ENCODE measurements at places on chromosomes 6 and 20.

DNA sequence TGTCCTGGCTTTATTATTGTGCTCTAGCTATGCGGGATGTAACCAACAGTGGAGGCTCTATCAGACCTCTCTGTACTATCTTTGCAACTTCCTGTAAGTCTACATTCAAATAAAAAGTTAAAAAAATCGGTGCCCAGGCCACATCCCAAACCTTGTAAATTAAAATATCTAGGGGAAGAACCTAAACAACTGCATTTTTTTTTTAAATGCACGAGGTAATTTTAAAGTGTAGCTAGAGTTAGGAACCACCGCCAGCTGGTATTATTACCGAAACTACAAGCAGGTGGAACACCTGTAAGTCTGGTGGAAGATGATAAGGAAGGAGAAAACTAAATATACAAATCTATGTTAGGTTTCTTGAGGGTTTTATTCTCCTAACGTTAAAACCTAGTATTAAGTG lies 34.5 kb upstream of the ID4 start:
- no peak overlapping the region for H3K27ac ChIP-seq
- DNase-seq, result no peak
- peaks cover 2% of the 10 kb centered on the region for H3K27me3 ChIP-seq
- no peaks in the 10 kb centered on the region for H3K36me3 ChIP-seq

DNA sequence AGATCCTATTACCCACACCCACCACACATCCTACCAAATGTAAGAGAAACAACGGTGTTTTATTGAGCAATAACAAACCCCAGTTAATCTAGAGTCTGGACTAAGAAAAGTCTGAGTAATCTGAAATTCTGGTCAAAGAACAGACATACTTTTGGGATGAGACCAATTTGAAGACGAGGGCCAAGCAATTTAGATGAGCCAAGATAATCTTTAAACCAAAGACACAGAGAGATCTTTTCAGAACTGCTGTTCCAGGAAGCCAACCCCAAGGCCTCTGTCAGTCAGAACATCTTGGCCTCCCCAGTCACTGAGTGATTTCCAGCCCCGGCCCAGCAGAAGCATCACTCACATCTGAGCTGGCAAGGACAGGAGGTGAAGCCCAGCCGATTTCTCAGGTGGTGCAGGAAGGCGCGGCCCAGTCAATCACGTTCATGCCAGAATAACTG lies 118.5 kb upstream of the SYNDIG1 start:
- no peak overlapping the region for H3K27ac ChIP-seq
- no peaks in the 10 kb centered on the region for H3K36me3 ChIP-seq
- DNase-seq, result no peak
- H3K4me3 ChIP-seq, result no peak overlapping the region
- no peaks in the 10 kb centered on the region for H3K4me1 ChIP-seq
- no peaks in the 10 kb centered on the region for H3K27me3 ChIP-seq

- peaks cover 31% of the 10 kb centered on the region for H3K36me3 ChIP-seq
- peaks cover 2% of the 10 kb centered on the region for H3K27me3 ChIP-seq
- H3K27ac ChIP-seq, result peak overlapping the region; percentile 62
- no peak overlapping the region for H3K4me3 ChIP-seq
Observed at GRCh38 chr6:168397012-168397411, 44.0 kb upstream of the SMOC2 start.

DNA sequence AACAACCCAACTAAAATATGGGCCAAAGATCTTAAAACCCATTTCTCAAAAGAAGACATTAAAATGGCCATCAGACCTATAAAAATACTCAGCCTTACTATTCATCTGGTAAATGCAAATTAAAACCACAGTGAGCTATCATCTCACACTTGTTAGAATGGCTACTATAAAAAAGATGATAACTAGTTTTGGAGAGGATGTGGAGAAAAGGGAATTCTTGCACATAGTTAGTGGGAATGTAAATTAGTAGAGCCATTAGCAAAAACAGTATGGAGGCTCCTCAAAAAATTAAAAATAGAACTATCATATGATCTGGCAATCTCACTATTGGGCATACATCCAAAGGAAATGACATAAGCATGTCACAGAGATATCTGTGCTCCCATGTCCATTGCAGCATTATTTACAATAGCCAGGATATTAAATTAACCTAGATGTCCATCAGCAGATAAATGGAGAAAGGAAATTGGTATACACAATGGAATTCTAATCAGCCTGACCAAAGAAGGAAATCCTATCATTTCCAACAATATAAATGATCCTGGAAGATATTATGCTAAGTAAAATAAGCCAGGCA lies 2.9 kb downstream of the SIRPB1 start:
- no peaks in the 10 kb centered on the region for H3K4me1 ChIP-seq
- H3K27me3 ChIP-seq, result peaks cover 2% of the 10 kb centered on the region
- H3K36me3 ChIP-seq, result no peaks in the 10 kb centered on the region

DNA sequence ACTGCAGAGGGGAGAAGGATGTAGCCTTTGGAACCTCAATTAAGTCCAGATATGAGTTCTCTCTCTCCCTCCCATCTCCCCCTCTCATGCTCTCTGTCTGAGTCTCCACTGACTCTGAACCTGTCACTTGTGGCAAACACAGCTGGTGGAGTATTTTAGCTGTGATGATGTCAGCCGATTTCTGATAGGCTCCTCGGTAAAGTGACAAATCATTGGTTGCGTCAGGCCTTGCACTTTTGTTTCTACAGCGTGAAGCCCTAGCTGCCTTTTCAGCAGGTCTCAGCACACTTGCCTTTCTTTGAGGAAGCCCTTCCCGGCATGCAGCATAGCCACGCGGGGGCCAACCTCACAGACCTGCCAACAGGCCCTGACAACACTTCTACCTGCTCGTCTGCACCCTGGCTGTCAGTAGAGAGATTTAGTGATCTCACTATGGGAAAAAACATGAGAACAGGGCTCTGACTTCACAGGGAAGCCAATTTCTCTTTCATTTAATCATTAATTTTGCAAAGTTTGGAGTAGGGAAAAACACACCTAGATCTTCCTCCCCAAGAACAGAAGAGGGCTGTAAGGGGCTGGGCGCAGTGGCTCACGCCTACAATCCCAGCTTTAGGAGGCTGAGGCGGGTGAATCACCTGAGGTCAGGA lies 84.4 kb downstream of the GMPR start:
- H3K36me3 ChIP-seq, result no peaks in the 10 kb centered on the region
- peaks cover 11% of the 10 kb centered on the region for H3K27me3 ChIP-seq
- H3K4me1 ChIP-seq, result peaks cover 50% of the 10 kb centered on the region
- H3K4me3 ChIP-seq, result peak overlapping the region; percentile 51

- H3K36me3 ChIP-seq, result no peaks in the 10 kb centered on the region
- H3K4me3 ChIP-seq, result no peak overlapping the region
- H3K4me1 ChIP-seq, result no peaks in the 10 kb centered on the region
- DNase-seq, result no peak
Observed at GRCh38 chr6:39927159-39927558, 7.1 kb downstream of the MOCS1 start.

GRCh38 chr6:52493669-52494068 lies 73.5 kb downstream of the EFHC1 start:
- no peak for DNase-seq
- peaks cover 2% of the 10 kb centered on the region for H3K27me3 ChIP-seq
- no peak overlapping the region for H3K4me3 ChIP-seq
- no peak overlapping the region for H3K27ac ChIP-seq
- no peaks in the 10 kb centered on the region for H3K36me3 ChIP-seq

GRCh38 chr6:40413239-40413638 lies 173.9 kb downstream of the LRFN2 start:
- H3K4me3 ChIP-seq, result no peak overlapping the region
- H3K4me1 ChIP-seq, result peaks cover 30% of the 10 kb centered on the region
- DNase-seq, result no peak
- no peak overlapping the region for H3K27ac ChIP-seq

DNA sequence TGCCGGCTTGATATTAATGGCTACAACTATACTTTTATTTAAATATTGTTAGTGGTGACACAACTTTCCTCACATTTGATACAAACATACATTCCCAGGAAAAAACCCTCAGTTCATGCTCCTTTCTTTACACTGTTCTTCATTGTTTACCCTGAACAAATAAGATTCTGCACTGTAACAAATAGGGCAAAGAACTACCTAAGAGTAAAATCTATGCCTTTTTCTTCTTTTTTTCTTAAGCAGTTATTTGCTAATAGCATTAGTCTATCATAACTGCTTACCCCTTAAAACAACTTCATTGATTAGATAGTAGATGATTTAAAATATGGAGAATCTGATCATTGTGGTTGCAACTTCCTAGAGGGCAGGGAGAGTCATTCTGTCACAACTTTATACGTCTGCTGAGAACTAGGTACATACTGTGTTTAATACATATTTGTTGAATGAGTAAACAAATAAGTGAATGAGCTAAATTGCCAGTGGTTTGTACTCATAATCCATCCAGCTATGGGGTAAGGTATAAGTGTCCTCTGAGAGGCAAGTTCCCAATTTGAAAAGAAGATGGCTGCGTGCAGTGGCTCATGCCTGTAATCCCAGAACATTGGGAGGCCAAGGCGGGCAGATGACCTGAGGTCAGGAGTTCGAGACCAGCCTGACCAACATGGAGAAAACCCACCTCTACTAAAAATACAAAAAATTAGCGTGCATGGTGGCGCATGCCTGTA lies 161.0 kb downstream of the CDK19 start:
- H3K4me1 ChIP-seq, result no peaks in the 10 kb centered on the region
- no peaks in the 10 kb centered on the region for H3K36me3 ChIP-seq
- H3K27ac ChIP-seq, result no peak overlapping the region
- no peaks in the 10 kb centered on the region for H3K27me3 ChIP-seq
- DNase-seq, result no peak

GRCh38 chr6:92810913-92811312 lies 608.4 kb downstream of the EPHA7 start:
- H3K27me3 ChIP-seq, result no peaks in the 10 kb centered on the region
- no peaks in the 10 kb centered on the region for H3K4me1 ChIP-seq
- DNase-seq, result peak; percentile 67
- H3K36me3 ChIP-seq, result no peaks in the 10 kb centered on the region
- no peak overlapping the region for H3K27ac ChIP-seq
- H3K4me3 ChIP-seq, result no peak overlapping the region

DNA sequence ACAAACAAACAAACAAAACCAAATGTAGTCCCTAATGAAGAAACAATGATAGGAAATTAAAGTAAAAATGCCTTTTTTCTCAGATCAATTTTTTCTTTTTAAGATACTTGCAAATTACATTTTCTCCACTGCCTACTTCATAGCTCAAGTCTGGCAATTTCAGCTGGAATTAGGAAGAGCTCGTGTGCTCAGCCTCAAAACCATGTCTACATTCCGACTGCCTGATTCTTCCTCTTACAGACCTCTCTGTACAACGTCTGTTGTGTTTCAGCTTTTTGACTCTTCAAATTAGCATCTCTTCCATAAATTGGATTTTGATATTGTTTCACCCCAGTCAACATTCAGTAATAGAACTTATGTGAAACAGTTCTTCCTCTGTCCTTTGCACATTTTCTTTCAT lies 9.3 kb upstream of the EDN1 start:
- no peaks in the 10 kb centered on the region for H3K36me3 ChIP-seq
- H3K27ac ChIP-seq, result no peak overlapping the region
- no peak for DNase-seq
- no peak overlapping the region for H3K4me3 ChIP-seq

- H3K4me3 ChIP-seq, result no peak overlapping the region
- no peaks in the 10 kb centered on the region for H3K4me1 ChIP-seq
- H3K27me3 ChIP-seq, result peaks cover 2% of the 10 kb centered on the region
- no peak for DNase-seq
Observed at GRCh38 chr20:5080384-5080877, 39.3 kb downstream of the PCNA start.

- H3K4me3 ChIP-seq, result no peak overlapping the region
- no peak overlapping the region for H3K27ac ChIP-seq
- H3K36me3 ChIP-seq, result no peaks in the 10 kb centered on the region
- no peak for DNase-seq
- H3K27me3 ChIP-seq, result no peaks in the 10 kb centered on the region
Observed at GRCh38 chr6:83885984-83886383, 26.5 kb downstream of the CYB5R4 start.

DNA sequence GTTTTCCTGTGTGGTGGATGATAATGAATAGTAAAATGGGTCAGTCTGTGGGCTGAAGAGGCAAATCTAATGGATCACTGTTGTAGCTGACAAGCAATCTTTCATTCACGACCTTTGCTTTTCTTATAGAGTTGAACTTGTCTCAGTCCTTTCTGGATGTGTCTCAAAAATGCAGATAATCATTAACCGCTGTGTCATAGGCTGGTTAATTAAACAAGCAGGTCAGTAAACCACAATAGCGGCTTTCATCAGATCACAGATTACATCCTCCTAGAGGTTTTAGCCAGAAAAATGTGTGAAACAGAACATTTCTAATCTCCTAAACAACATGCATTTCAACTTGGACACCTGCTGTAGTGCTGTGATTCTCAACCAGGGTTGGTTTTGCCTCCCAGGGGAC lies 2.5 kb upstream of the METTL24 start:
- no peak for DNase-seq
- no peak overlapping the region for H3K4me3 ChIP-seq
- H3K27ac ChIP-seq, result no peak overlapping the region
- peaks cover 27% of the 10 kb centered on the region for H3K4me1 ChIP-seq
- peaks cover 17% of the 10 kb centered on the region for H3K36me3 ChIP-seq

DNA sequence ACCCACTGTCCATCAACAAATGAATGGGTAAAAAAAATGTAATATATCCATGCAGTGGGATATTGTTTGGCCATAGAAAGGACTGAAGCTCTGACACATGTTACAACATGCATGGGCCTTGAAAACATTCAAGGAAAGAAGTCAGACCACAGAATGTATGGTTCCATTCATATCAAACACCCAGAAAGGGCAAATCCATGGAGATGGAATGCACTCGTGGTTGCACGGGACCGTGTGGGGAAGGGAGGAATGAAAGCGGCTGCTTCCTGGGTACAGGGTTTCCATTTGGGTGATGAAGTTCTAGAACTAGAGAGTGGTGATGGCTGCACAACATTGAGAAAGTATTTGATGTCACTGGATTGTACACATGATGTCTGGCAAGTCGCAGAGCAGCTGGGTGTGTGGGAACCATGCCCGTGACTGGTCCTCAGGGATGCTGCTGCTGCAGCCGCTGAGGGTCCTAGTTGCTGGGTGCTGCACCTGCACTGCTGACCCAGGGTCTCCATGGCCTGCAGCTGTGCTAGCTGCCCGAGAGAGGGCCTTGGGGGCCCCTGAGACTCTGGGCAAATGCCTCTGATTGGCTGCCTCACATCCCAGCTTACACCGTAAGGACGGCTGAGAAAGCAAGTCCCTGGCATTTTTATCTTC lies 220.3 kb downstream of the NRN1 start:
- peak overlapping the region; percentile 28 for H3K4me3 ChIP-seq
- DNase-seq, result no peak
- peak overlapping the region; percentile 5 for H3K27ac ChIP-seq
- H3K36me3 ChIP-seq, result no peaks in the 10 kb centered on the region

GRCh38 chr6:106694343-106694742 lies 65.0 kb downstream of the QRSL1 start:
- H3K4me1 ChIP-seq, result peaks cover 12% of the 10 kb centered on the region
- no peaks in the 10 kb centered on the region for H3K36me3 ChIP-seq
- no peak overlapping the region for H3K27ac ChIP-seq
- no peak overlapping the region for H3K4me3 ChIP-seq
- DNase-seq, result no peak
- H3K27me3 ChIP-seq, result peaks cover 2% of the 10 kb centered on the region

GRCh38 chr6:17684134-17684533 lies 22.6 kb downstream of the NUP153 start:
- no peaks in the 10 kb centered on the region for H3K27me3 ChIP-seq
- no peak overlapping the region for H3K4me3 ChIP-seq
- no peak overlapping the region for H3K27ac ChIP-seq
- DNase-seq, result no peak

- H3K4me1 ChIP-seq, result no peaks in the 10 kb centered on the region
- no peak overlapping the region for H3K27ac ChIP-seq
- peaks cover 2% of the 10 kb centered on the region for H3K27me3 ChIP-seq
- DNase-seq, result no peak
- H3K36me3 ChIP-seq, result no peaks in the 10 kb centered on the region
Observed at GRCh38 chr6:134217105-134217797, 100.7 kb downstream of the SGK1 start.

Data from glutamatergic neuron (in vitro differentiated cells).